ENCODE measurements at places on chromosomes 2 and 18.

GRCh38 chr2:102581911-102582310 is 37.4 kb upstream of the SLC9A2 start:
- DNase-seq: no peak

GRCh38 chr2:8364668-8365067 is 317.2 kb upstream of the ID2 start:
- no peak for DNase-seq

DNA sequence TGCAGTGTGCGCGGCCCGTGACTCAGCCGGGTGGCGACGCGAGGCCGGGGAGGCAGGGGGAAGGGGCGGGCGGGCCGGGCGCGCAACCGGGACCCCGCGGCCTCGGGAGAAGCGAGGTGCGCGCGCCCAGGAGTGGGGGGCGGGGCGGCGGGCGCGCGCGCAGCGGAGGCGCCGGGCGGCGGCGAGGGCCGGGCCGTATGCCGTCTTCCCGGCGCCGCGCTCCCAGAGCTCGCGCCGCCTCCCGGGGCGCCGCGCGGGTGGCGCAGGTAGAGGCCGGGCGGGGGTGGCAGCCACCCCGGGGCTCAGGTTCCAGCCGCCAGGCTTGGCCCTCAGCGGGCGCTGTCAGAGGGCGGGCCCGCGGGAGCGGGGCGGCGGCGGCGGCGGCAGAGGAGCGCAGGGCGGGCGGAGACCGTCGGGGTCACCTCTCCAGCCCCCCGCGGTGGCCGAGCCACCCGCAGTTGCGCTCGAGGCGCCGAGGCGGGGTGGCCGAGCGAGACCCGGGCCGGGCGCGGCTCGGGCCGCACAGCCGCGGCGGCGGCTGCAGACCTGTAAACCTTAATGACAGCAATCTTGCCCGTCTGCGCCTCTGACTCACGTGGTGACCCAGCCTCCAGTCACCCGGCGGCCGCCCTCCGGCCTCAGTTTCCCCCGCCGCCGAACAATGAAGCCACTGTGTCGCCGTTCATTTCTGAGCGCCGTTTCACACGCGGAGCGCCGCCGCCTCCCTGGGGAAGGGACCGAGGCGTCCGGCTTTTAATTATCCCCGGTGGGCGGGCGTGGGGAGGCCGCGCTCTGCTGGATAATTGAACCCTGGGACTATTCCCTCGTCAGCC is 25.3 kb upstream of the SMAD7 start:
- no peak for DNase-seq

- no peak for DNase-seq
Measured at GRCh38 chr2:179842498-179843153, 18.8 kb downstream of the ZNF385B start.

- DNase-seq: no peak
Measured at GRCh38 chr2:165219481-165219880, 15.6 kb upstream of the SCN3A start.

- DNase-seq: no peak
Measured at GRCh38 chr2:68936889-68937288, 15.8 kb downstream of the GKN2 start.

GRCh38 chr2:239344857-239345216 is 56.0 kb downstream of the HDAC4 start:
- DNase-seq: no peak

GRCh38 chr18:49178321-49178720 is 227.6 kb upstream of the SMAD7 start:
- DNase-seq: no peak

DNA sequence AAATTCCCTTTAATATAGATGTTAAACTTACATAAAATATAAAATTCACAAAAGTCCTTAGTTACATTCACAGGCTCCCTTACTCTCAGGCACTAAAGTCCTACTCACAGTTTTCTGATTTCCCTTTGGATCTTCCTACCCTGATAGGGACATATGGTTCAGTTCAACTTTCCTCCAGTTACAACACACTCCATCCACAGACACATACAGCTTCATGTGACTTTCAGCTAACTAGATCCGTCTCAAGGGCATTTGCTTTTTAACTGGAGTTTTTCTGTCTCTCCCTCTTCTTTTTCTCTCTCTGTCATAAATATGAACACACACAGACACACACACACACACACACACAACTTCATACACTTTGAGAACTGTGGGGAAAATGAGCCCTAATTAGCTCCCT is 419.2 kb downstream of the LRP1B start:
- DNase-seq: no peak

DNA sequence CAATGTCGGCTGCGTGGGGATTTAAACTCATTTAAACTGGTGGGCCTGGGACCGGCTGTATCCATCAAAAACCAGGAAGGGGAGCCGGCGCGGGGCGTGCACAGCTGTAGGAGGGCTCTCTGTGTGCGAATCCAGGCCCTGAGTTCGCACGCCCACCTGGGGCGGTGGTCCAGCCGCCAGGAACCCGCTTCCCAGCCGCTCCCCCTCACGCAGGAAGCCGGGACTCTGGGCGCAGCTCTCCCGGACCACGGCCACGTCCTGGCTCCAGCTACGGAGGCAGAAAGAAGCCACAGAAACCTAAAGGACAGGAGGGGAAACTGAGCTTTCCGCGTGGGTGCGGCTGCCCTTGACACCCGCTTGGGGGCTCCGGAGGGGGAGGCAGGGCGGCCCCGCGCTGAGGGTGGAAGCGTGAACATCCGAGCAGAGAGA is 80.6 kb downstream of the GFPT1 start:
- no peak for DNase-seq

DNA sequence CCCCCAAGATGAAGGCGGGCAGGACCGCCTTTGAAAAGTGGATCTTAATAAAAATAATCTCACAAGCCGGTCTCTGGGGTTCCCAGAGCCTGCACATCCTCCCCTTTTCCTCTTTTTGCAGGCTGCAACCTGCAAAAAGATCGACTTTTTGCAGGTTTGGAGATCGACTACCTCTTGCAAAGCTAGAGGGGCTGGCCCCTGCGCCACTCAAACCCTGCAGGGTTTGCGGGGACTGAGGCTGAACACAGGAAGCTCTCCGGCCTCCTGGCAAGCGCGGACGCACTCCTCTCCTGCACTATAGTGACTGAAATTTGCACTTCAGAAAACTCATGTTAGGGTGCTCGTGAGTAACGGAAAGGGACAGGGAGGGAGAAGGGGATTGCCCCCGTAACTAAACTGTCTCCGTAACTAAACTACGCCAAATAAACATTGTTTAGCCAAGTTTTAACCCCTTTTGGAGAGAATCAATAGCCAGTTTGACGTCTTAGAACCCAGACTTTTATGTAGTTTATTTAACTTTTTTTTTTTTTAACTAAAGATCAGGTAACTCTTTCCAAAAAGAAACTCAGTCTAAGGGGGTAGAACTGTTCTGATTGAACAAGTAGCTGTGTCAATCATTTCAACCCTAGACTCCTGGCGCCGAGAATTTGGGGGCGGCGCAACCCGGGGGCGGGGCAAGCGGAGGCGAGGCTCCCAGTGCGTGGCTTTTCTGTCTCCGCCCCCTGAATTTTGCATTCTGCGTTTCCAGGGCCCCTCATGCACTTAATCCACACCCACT is 2.5 kb downstream of the IGFBP5 start:
- DNase-seq: no peak

- no peak for DNase-seq
Measured at GRCh38 chr18:7116001-7116730, 1.4 kb downstream of the LAMA1 start.

DNA sequence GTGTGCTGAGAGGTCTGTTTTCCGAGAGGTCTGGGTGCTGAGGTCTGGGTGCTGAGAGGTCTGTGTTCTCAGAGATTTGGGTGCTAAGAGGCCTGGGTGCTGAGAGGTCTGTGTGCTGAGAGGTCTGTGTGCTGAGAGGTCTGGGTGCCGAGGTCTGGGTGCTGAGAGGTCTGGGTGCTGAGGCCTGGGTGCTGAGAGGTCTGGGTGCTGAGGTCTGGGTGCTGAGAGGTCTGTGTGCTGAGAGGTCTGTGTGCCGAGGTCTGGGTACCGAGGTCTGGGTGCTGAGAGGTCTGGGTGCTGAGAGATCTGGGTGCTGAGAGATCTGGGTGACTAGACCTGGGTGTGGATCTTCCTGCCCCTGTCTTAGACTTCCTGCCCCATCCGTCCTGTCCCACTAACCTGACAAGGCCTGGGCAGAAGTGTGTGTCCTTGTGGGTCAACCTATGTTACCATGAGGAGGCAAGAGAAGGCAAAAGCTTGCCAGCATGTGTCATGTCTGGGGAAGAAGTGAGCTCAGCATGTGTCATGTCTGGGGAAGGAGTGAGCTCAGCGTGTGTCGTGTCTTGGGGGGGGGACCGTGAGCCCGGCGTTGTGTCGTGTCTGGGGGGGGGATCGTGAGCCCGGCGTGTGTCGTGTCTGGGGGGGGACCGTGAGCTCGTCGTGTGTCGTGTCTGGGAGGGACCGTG is 69.3 kb downstream of the KCNG2 start:
- no peak for DNase-seq

GRCh38 chr18:76686737-76687231 is 135.6 kb upstream of the ZNF236 start:
- peak; percentile 22 for DNase-seq

DNA sequence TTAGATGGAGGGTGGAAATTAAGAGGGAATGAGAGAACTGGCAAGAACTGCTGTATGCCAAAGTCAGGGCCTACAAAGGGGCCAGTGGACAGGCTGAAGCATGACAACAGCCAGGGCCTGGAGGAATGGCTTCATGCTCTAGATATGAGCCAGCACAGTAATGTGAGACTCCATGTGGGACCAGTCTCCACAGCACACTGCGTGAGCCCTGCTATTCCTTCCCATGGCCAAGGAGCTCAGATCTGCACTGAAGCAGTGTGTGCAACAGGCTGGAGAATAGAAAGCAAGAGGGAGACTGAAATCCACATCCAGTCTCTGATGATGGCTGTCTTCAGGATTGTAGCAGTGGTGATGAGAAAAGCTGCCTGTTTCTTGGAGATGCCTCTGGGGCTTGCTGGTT is 162.8 kb downstream of the TPGS2 start:
- DNase-seq: no peak

DNA sequence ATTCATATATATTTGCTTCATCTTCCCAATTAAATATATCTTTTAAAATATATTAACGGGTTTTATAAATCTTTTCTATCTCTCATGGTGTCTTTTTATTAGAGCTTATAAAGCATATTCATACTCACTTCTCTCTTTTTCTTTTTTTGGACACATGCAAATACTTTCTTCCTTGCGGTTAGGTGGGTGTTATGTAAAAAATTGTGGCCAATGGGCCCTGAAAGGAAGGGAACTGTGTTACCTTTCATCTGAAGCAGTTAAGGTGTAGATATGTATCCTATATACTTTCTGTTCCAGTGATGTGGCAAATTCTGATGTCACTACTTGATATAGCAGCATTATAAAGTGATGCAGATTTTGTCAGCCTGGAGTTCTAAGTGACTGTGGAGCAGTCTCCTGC is 714.5 kb downstream of the PLCL1 start:
- no peak for DNase-seq

- no peak for DNase-seq
Measured at GRCh38 chr2:27370816-27371620, 602 bp downstream of the SNX17 start.

DNA sequence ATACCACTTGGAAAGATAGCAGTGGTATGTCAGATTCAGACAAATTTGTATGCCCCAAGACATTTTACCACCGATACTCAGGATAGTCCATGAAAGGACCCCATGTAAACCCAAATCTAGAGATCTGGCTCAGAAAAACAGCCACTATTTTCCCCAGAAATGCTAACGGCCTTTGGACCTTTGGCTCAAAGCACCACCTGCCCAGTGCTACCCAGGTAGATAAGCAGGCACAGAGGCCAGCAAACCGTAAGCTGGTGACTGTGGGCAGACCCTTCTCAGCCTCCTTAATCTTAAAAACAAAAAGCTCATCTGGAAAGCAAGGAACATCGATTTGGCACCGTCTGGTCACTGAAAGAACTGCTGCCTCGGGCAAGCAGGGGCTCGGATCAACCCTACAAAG is 61.4 kb upstream of the GREB1L start:
- no peak for DNase-seq

- no peak for DNase-seq
Measured at GRCh38 chr2:141021611-141022010, 1109.2 kb downstream of the LRP1B start.

DNA sequence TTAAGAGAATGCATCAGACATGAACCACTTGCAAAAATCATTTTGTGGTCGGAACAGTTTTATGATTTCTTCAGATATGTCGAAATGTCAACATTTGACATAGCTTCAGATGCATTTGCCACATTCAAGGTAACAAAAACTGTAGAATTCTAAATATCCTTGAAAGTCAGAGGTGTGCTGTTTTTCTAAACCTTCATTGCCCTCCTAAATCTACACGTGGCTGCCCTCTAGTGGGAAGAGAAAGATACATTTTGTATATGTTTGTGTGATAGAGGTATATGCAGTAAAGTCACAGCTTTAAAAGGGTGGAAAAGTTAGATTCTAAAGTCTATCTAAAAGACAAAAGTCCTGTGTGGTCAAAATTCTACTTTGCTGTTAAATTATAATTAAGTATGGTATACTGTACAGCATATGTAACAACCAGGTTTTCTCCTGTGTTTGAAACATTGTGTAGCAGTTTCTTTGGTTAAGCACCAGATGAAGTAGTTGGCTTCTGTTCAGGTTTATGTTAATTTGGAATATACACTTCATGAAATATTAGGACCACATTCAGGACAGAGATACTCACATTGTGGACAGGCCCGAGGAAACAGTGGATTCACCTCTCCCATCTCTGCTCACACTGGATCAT is 65.9 kb upstream of the ITM2C start:
- no peak for DNase-seq

DNA sequence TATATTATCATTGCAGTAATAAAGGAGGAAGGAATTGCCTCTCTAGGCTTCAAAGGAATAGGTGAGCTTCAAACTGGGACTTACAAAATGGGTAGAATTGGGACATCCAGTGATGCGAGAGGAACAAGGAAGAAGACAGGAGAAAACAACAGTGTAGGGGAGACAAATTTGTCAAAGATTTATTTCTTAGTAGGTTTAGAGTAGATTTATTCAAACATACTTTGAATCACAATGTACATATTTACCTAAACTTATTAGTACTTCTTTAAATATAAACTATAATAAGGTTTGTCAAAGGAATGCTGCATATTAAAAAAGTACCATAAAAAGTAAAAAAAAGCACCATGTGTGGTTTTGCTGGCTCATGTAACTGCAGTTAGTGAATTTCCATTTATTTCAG is 161.4 kb upstream of the CDH2 start:
- no peak for DNase-seq

DNA sequence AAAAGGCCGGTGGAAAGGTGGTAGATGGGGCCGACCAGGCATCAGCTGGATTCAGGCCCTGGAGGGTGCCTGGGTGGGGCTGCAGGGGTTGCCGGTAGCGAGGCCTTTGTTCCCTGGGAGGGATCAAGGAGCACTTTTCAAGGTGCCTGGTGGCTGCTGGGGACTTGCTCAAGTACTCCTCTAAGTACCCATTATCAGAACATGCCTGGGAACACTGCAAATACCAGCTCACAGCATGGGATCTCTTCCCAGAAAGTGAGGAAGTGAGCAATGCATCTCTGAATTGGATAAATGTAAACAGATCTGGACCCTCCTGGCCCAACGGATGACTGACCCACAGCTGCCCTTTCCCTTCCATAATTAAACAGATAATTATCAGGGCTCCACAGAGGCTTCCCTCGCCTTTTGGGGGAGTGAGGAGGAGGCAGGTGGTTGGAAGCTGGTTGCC is 210.5 kb downstream of the SH3RF3 start:
- DNase-seq: no peak

GRCh38 chr18:23811176-23811575 is 121.9 kb downstream of the LAMA3 start:
- DNase-seq: no peak

- DNase-seq: no peak
Measured at GRCh38 chr2:40564184-40564583, 112.3 kb upstream of the SLC8A1 start.

All from Panc1 (cell line).